ENCODE measurements at places on chromosomes 3 and 15. TPM values are rescaled to one million over a fixed set of nuclear protein-coding genes. Genes with fewer than 3 reads are reported as not detected.

DNA sequence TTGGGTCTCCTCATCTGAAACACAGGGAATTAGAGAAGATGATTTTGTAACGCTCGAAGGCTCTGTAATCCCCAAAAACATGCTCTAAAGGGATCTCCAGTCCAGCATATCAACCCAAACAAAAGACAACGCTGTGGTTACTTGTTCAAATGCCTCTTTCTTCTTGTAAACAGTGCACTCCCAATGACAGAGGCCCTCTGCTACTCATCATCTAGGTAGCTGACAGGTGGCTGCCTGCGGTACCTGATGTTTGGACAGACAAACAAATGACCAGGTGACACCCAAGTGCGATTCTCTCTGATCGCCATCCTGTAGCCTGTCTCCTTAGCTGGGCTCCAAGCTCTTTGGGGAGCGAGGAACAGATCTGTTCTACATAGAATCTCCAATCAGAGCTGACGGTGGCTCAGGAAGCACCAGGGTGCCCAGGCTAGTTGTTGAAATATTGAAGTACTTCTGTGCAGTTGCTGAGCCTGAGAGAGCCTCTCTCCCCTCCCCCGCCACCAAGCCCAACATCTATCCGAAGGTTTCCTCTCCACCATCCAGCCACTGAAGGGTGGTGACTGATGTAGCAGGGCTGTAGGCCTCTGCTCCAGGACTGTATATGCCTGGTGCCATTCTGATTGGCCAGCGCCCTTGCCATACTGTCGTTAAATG is 238.7 kb downstream of the XXYLT1 start:
- DNase-seq = no peak

DNA sequence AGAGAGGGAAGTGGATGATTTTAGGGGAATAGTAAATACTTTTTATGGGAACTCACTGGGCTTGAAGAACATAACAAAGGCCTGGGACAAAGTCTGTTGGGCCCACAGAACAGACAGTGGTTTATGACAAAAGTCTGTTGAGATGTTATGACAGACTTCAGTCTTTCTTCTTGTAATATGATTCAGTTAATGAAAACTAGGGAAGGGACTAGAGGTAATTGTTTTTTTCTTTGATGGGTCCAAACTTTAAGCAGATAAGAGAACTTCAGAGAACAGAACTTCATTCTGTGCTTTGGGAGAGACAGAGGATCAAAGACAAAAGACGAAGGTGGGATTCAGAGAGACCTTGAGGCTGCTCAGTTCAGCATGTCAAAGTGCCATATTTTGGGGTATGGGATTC is 9.3 kb downstream of the CRYBG3 start:
- no peak for DNase-seq

DNA sequence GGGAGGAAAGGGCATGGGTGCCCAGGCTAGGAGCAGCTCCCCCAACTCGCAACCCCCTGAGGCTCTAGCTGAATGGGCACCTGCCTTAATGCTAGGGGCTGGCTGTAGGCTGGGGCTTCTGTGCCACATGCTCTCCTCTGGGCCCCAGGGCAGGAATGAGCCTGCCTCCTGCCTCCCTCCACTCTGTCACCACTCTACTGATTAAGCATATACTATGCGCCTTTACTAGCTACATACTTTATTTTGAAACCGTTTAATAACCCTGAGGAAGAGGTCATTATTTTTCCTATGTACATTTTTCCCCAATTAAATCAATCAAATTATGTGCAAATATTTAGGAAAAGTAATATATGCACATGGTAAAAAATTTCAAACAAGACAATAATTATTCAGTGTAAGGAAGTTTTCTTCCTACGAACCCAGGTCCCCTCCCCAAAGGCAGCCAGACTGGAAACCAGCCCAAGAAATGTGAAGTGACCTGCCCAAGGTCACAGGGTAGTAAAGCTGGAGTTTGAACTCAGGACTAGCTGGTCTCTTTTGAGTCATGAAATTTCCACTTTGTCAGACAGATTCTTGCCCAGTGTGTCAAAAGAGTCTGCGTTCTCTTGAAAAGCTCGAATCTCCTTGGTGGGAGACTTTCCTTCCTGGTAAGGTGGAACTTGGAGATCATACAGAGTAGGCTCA is 122.5 kb downstream of the DNAJB8 start:
- DNase-seq = no peak

DNA sequence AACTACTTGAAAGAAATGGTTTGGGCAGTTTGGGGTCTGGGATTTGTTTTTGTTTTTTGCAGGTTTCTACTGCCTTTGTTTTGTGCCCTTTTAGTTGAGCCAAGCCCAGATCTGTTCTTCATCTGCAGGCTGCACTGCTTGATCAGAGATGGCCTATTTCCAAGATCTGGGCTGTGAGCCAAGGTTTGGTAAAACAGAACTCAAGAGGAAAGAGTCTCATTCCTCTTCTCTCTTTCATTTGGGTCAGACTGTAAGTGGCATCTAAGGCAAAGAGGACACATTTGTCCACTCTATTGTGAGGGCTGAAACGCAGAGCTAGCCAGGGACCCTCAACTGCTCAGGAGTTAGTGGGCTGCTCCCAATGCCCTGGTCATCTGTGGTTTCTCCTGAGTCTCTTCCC is 104.4 kb upstream of the UBE3A start:
- no peak for DNase-seq

DNA sequence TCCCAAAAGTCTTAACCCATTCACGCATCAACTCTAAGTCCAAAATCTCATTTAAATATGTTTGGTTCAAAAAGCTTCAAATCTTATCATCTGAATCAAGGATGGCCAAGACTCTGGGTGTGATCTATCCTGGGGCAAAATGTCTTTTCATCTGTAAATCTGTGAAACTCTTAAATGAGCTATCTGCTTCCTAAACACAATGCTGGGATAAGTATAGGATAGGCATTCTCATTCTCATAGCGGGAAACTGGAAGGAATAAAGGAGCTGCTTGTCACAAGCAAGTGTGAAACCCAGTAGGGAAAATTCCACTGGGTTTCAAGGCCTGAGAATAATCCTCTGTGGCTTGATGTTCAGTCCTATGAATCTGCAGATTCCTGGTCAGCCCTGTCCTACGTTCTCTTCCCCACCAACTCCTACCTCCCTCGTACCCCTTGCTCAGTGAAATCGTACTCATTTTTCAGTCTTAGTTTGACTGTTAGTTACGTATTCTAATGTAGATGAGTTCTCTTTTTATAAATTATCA is 156.7 kb downstream of the EPHA3 start:
- no peak for DNase-seq

DNA sequence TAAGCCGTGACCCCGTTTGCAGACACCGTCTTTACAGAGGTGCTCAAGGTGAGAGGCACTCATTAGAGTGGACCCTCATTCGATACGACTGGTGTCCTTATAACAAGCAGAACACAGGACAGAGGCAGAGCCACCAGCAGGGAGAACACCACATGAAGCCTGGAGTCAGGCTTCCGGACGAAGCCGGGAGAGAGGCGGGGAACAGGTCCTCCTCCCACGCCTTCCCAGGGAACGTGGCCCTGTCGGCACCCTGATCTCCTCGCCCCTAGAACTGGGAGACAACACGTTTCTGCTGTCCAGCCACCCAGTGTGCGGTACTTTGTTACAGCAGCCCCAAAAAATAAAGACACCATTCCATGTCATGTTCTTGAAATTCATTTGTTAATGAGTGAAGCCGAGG is 33.6 kb downstream of the ZDHHC19 start:
- no peak for DNase-seq

ASB14 gene
- not detected for total RNA-seq

ISLR gene
- total RNA-seq = not detected

CSPG4 gene
- total RNA-seq = not detected
